ENCODE measurements at places on chromosomes 5 and 9.

- DNase-seq = no peak
Measured at GRCh38 chr5:173094012-173094661, 38.0 kb downstream of the CREBRF start.

DNA sequence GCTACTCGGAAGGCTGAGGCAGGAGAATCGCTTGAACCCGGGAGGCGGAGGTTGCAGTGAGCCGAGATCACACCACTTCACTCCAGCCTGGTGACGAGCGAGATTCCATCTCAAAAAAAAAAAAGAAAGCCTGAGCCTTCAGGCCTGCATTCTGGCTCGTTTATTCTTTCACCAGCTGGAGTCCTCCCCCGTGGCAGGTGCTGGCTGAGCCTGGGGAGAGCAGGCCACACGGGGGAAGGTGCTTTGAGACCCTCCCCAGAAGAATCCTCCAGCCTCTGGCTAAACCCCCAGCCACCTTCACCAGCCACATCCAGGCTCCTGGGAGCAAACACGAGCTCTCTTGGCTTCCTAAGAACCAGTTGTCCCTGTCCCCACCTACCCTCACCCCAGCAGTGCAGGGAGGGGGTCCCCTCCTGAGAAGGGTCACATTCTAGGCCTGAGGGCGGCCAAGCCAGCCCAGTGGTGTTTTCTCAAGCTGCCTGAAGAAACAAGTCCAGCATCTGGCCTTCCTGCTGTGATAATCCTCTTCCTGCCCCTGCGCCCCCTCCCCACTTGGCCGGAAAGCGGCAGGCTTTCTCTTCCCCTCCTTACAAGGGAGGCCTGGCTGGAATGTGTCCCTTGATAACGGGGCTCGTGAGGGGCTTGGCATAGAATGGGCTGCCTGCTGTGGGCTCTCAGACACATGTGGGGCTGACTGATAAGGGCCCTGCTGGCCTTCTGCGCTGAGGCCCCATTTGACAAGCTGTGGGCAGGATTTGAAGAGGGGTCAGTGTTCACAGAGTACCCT, 41.5 kb downstream of the PLPP7 start:
- DNase-seq = no peak

GRCh38 chr5:42718591-42718990, 38.0 kb upstream of the CCDC152 start:
- no peak for DNase-seq

DNA sequence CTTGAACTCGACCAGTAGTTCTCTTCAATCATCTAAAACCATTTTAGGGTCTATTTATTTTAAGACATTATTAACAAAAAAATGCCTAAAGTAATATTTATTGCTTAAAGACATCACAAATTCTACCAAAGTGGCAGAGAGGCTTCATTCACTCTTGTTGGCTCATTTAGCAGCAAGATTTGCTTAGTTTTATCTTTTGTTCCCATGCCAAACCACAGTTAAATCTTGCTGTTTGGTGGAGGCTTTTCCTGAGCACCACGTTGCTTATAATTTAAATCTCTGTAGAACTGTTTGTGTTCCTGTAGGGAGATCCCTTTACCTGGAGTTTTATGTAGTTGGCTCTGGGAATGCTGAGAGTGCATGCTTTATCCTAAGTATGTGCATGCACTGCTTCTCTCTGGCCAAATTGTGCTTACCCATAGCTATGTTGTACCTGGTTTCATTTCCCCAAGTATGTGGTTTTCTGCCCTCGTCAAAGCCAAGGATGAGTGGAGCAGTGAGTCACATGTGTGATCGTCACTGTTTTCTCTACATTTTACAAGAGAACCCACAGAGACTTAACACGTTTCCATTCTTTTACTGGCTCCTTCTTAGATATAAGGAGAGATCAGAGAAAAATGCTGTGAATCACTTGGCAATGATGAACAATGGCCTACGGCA, 42.1 kb upstream of the MAST4 start:
- no peak for DNase-seq

GRCh38 chr5:2167671-2168070, 284.9 kb upstream of the IRX4 start:
- DNase-seq = no peak

DNA sequence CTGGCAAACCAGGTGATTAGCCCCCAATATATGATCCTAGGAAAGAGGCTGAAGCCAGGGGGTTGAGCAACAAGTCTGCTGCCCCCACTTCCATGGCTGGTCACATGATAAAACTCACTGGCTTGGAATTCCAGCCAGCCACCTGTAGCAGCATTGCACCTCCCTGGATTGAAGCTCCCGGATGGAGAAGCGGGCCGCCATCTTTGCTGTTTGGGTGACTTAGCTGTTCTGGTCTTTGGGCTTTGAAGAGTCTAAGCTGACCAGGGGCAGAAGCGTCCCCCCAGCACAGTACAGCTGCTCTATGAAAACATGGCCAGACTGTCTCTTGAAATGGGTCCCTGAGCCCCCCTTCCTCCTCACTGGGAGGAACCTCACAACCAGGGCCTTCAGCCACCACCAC, 610.2 kb downstream of the ANXA1 start:
- no peak for DNase-seq

- peak; percentile 3 for DNase-seq
Measured at GRCh38 chr5:96434201-96434645, 1.2 kb upstream of the PCSK1 start.

DNA sequence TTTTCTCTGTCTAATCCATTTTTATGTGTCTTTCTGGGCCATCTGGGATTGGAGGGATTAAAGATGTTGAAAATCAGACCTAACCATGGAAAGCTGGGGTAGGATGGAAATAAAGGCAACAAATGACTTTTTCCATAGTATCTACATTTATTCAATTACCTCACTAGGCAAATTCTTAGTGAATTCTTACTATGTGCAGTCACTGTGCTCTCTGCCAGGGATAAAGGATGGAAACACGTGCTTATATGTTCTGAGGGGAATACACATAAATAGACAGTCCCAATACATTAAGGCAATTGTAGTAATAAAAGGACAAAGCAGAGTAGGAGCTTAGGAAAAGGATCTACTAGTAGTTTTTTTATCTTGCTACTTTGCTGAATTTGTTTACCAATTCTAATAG, 214.2 kb downstream of the PRR16 start:
- no peak for DNase-seq

DNA sequence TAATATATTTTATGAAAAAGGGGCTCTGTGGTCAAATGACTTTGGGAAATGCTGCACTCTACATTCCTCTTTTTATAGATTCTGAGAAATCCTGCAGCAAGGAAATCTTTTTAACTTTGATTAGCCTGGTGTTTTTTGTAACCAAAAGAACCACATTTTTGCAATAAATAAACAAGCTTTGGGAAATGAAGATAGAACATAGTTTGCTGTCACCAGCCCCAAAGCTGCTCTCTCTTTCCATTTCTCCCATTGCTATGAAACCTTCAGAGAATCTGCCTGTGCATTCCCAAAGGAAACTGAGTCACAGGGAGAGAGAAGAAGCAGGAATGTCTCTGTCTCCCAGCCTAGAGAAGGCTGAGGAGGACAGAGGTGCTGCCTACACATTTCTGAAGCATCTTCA, 59.0 kb downstream of the COL15A1 start:
- no peak for DNase-seq

- DNase-seq = no peak
Measured at GRCh38 chr9:18566121-18566520, 92.2 kb downstream of the ADAMTSL1 start.

- DNase-seq = no peak
Measured at GRCh38 chr5:54534191-54535004, 16.8 kb downstream of the SNX18 start.

- no peak for DNase-seq
Measured at GRCh38 chr9:131442351-131442750, 48.5 kb downstream of the PRRC2B start.

DNA sequence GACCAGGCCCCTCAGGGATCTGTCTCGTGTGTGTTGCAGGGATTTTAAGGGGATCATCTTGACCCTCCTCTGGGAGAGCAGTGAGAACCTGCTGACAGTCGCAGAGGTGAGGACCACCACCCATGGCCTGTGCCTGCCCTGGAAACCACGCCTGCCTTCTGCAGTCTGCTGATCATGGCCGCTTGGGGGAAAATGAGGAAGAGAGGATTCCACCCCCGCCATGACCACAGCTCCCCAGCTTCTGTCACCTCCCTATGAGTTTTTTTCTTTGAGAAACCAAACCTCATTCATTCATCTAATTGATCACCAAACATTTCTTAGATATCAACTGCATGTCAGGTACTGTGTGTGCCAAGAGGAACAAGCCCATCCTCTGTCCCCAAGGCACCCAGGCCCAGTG, 46.3 kb upstream of the TDRD7 start:
- no peak for DNase-seq

DNA sequence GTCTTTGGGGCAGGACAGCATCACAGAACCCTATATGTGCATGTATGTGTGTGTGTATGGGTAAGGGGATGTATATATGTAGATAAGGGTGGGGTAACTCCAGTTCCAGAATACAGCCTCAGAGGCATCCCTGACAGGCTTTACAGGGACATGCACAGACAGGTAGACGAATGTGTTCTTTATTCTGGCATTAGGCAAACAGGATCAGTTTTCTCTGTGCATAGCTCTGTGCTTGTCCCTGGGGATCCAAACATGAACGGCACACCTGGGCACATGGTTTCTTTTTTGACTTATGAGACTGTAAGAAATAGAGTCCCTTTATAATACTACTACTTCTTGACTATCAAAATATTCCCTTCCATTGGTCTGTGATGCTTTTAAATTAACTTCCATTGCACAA, 120.6 kb downstream of the TRIO start:
- no peak for DNase-seq

All from stimulated activated CD4-positive, alpha-beta T cell treated with anti-CD3 and anti-CD28 coated beads, TNF-alpha, amount 100 ng/mL, for 4 hours (primary cell).